C1 segment of cervical spinal cord (tissue), 14 donors: ENCODE measurements at places on chromosomes 7 and 10.

DNA sequence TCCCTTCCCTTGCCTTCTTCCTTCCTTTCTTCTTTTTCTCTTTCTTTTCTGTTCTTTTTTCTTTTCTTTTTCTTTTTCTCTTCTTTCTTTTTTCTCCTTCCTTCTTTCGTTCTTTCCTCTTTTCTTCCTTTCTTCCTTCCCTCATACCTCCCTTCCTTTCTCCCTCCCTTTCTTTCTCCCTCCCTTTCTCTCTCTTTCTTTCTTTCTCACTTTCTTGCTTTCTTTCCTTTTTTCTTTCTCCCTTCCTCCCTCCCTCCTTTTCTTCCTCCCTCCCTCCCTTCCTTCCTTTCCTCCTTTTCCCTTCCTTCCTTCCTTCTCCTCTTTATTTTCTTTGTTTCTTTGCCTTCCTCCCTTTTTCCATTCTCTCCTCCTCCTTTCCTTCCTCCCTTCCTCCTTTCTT lies 96.3 kb downstream of the POM121L12 start:
- DNase-seq, result no peak

GRCh38 chr7:94578614-94579013 lies 69.0 kb downstream of the CASD1 start:
- DNase-seq, result no peak

DNA sequence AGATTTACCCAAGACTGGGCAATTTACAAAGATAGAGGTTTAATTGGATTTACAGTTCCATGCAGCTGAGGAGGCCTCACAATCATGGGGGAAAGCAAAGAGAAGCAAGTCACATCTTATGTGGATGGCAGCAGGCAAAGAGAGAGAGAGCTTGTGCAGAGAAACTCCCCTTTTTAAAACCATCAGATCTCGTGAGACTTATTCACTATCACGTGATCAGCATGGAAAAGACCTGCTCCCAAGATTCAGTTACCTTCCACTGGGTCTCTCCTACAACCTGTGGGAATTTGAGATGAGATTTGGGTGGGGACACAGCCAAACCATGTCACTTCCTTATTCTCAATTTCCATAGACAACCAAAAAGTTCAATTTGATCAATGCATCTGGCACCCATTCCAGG lies 24.9 kb upstream of the NOBOX start:
- no peak for DNase-seq

GRCh38 chr7:30159163-30159562 lies 24.4 kb downstream of the MTURN start:
- no peak for DNase-seq

- no peak for DNase-seq
Observed at GRCh38 chr7:31873816-31874597, 187.0 kb downstream of the PPP1R17 start.

GRCh38 chr7:34747867-34748727 lies 90.1 kb downstream of the NPSR1 start:
- no peak for DNase-seq

DNA sequence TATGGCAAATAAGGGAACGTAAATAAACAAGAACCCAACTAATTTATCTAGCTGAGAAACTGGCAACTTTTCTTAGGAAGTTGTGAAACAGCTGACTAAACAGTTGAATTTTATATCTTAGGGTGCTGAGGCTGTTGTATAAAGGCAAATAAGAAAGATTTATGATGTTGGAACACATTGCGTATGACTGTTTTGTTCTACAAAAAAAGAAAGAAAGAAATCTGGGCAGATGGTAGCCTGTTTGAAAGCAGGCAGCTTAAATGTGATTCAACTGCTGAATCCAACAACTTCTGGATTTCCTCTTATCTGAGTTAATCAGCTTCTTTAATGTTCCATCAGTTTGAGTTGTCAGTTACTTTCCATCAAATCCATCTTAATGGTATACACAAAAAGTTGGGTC lies 214.5 kb downstream of the SNX13 start:
- DNase-seq, result no peak

DNA sequence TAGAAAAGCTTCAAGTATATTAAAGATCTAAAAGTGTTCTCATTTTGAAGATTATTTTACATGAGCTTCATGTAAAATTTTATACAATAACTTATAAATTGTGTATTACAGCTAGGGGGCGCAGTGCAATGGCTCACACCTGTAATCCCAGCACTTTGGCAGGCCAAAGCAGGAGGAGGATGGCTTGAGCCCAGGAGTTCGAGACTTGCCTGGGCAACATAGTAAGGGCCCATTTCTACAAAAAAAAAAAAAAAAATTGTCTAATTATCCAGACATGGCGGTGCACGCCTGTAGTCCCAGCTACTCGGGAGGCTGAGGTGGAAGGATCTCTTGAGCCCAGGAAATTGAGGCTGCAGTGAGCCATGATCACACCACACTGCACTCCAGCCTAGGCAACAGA lies 16.6 kb downstream of the ACBD5 start:
- no peak for DNase-seq
